ENCODE measurements at places on chromosomes 4 and X.

- peak; percentile 37 for DNase-seq
These were observed 849.1 kb upstream of the SLIT2 start for GRCh38 chr4:19402581-19403065.

DNA sequence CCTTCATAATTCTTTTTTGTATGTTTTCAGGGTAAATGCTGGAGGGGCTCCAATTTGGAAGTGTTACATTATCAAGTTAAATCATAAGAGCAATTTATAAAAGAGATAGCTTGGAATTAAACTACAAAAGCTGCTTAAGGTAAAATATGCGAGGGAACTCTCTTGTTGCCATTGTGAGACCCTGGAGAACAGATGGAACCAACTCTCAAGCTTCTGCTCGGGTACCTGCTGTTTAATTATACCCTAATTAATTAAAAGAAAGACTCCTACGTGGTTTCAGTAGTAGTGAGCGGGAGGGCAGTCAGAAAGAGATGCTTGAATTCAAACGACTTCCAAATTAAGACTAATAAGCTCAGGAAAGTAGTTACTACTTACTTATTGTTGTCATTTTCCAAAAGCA is 313.1 kb upstream of the TACR3 start:
- no peak for DNase-seq

GRCh38 chr4:183658362-183659028 is 490 bp downstream of the RWDD4 start:
- no peak for DNase-seq

- no peak for DNase-seq
These were observed 317.4 kb downstream of the STIM2 start for GRCh38 chr4:27178061-27178460.

DNA sequence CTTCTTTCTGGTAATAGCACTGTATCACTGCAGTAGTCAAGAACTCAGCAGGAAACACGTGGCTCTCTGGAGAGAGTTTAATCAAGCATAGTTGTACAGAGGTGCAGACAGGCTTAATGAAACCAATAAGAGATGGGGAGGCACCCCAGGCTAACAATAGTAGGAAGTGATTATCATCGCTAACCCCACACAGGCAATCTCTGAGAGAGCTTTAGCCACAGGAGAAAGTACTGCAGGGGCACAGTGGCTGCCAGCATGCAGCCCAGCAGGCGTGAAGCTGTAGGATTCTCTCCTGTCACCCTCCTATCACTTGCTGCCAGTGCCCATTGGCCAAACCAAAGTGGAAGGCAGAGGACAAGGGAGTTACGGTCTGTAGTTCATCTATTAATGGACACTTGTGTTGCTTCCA is 450.0 kb upstream of the RASGEF1B start:
- DNase-seq: no peak

- DNase-seq: no peak
These were observed 168.6 kb downstream of the COX18 start for GRCh38 chr4:72900952-72901351.

- DNase-seq: no peak
These were observed 18.6 kb upstream of the SAT1 start for GRCh38 chrX:23764188-23764984.

GRCh38 chrX:1591863-1592469 is 562 bp downstream of the AKAP17A start:
- no peak for DNase-seq

- no peak for DNase-seq
These were observed 13.8 kb upstream of the CLDN34 start for GRCh38 chrX:9953396-9953795.

GRCh38 chr4:72374159-72374558 is 194.9 kb downstream of the ADAMTS3 start:
- DNase-seq: no peak

DNA sequence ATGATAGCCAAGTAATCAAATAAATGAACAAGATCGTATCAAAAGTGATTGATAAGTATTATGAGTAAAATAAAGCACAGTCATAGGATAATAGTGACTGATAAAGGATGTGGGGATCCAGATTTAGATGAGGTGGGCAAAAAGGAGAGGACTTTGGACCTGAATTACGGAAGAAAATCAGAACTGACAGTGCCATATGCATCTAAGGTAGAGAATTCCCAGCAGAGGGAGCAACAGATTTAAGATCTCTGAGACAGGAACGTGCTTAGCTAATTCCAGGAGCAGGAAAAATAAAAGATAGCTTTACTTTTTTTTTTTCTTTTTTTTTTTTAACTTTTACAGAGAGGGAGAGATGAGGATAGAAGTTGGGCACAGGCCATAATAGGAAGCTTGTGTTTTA is 189.9 kb downstream of the NWD2 start:
- DNase-seq: peak; percentile 6

- DNase-seq: peak; percentile 58
These were observed 1.8 kb upstream of the HSD17B10 start for GRCh38 chrX:53435997-53436396.

GRCh38 chr4:19945979-19946380 is 305.7 kb upstream of the SLIT2 start:
- peak; percentile 100 for DNase-seq

DNA sequence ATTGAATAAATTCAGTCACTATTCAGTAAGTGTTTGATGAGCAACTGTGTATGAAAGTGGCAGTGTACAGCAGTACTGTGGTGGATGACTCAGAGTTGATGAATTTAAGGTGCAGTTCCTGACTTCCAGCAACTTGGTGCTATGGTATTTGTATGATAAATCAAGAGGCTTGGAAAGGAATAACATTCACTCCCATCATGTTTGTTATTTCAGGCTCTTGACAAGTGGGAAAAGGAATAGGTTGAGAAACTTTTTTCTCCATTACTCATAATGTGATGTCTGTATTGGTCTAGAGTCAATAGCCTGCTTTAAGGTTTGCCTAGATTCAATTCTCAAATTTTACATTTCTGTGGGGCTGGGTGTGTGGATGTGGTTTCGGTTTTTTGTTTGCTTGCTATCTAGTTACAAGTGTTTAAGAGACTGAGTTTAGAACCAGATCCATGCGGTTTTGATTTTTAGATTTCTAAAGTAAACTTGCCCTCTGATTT is 35.1 kb upstream of the CYP2U1 start:
- peak; percentile 98 for DNase-seq

- no peak for DNase-seq
These were observed 26.3 kb downstream of the AREG start for GRCh38 chr4:74471264-74471663.

GRCh38 chrX:53357799-53358530 is 64.5 kb downstream of the SMC1A start:
- DNase-seq: peak; percentile 17

DNA sequence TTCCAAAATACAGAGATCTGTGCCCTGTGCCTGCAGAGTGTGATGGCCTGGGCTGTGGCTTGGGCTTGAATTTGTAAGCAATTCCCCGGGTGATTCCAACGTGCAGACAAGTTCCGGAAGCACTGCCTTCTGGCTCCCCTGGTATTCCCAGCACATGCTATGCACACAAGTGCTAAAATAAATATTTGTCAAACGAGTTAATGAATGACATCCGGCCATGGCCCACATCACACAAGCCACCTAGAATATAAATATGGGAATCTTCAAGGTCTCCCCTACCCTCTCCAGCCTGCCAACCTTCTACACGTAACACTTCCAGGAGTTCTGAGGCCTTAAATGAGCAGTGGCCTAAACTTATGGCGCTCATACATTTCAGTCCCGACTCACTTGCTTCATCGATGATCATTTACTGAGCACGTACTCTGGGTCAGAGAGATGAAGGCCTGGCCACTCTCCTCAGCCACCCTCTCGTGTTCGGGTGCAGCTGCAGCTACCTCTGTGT is 21.3 kb downstream of the DCTD start:
- no peak for DNase-seq

GRCh38 chr4:141870152-141870551 is 233.8 kb downstream of the IL15 start:
- no peak for DNase-seq

GRCh38 chr4:41429280-41429669 is 108.7 kb upstream of the LIMCH1 start:
- DNase-seq: no peak

- no peak for DNase-seq
These were observed 67.2 kb downstream of the SLIT2 start for GRCh38 chr4:20318909-20319277.

DNA sequence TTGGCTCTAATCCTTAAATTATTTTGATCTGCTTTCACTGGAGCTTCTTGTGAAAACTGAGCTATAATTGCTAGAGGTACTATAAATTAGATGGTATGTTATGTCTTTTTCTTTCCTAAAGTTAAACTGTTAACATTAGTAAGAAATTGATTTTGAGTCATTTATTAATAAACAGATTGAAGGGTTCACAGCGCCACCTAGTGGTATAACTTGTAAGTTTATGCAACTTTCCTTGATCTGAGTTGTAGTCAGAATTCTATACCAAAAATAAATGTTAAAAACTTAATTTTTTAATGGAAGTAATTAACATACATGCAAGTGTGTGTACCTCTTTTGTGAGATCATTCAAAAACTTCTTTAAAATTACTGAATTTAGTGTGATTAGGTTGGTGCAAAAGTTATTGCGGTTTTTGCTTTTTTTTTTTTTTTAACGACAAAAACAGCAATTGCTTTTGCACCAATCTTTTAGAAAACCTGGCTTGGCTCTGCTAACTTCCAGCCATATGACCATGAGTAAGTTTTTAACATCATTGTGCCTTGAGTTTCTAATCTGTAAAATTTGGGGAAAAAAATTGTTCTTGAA is 151.5 kb downstream of the CENPC start:
- DNase-seq: peak; percentile 23
